ENCODE measurements at places on chromosomes 13 and 19.

DNA sequence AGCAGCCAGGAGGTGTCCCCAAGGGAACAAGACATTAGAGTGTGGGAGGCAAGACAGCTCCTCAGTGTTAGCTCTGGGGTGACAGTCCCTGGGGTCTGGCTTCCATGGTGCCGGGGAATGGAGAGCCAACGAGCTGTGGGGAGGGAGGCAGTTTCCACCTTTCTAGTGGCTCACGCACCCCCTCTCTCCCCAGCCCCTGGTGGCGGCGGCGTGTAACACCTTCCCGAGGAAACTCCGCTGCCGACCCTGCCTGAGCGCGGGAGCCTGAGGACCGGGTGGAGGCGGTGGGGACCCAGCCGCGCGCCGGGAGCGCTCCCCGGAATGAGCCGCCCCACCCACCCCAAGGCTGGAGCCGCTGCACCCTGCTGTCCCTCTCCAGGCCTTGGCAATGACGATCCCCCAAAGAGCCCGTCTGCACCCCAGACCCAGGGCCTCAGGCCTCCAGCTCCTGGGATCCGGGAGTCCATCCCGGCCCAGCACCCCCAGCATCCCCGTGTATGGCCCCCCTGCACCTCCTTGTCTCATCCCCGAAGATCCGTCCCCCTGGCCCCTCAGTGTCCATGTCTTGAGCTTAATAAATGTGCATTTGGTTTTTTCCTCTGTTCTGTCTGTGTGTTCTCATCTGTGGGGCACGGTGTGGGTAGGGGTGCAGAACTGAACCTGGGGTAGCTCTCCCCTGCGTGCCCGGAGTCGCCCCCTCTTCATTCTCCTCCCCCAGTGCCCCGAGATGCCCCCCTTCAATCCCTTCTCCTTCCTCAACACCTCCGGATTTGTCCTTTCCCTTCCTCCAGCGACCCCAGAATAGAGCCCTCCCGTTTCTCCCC is 622 bp upstream of the FXYD5 start:
- no peak for DNase-seq

GRCh38 chr13:103140001-103140671 is 73.9 kb upstream of the SLC10A2 start:
- DNase-seq = no peak

DNA sequence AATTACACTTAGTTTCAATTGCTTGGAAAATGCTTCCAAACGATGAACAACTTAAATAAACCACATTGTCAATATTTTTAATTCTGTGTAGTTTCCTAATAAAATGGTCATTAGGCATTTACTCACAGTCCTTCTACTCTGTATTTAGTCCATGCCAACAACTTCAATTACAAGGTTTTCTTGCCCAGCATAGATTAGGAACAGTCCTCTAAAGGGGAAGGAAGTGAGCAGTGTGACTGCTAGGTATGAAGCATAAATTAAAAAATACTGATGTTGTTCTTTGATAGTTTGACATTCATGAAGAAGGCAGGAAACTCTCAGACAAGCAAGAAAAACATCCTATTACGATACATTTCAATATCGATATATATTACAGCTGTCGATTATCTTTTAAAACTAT is 716.0 kb upstream of the PCDH9 start:
- no peak for DNase-seq

GRCh38 chr13:55705526-55705925 is 1435.2 kb upstream of the PRR20A start:
- no peak for DNase-seq

- DNase-seq = no peak
Measured at GRCh38 chr19:7450243-7451223, 38.3 kb downstream of the PEX11G start.

DNA sequence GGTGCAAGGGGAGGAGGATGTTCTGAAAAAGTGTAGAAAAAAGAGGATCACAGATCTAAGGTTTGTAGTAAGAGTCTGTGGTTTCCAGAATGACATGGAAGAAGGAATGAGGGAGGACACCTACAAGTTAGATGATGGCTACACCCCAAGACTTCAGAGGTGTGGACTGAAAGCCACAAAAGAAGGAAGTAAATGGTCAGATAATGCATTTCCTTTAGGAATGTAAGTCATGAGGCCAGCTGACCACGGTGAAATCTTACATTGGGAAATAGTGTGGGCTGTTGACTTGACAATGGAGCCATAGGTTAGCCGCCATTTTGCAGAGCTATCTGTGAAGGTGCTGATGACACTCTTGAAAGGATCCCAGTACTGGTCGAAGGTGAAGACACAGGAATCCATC is 25.3 kb upstream of the FBXO27 start:
- no peak for DNase-seq

GRCh38 chr13:113539822-113540221 is 44.7 kb upstream of the TFDP1 start:
- no peak for DNase-seq

- DNase-seq = peak; percentile 90
Measured at GRCh38 chr19:2887391-2887914, 13.3 kb upstream of the ZNF57 start.

- peak; percentile 15 for DNase-seq
Measured at GRCh38 chr19:4379383-4380253, 20.7 kb downstream of the SH3GL1 start.

- DNase-seq = no peak
Measured at GRCh38 chr13:40261336-40261735, 405.1 kb downstream of the FOXO1 start.

- DNase-seq = no peak
Measured at GRCh38 chr19:33159149-33159548, 27.2 kb downstream of the WDR88 start.

DNA sequence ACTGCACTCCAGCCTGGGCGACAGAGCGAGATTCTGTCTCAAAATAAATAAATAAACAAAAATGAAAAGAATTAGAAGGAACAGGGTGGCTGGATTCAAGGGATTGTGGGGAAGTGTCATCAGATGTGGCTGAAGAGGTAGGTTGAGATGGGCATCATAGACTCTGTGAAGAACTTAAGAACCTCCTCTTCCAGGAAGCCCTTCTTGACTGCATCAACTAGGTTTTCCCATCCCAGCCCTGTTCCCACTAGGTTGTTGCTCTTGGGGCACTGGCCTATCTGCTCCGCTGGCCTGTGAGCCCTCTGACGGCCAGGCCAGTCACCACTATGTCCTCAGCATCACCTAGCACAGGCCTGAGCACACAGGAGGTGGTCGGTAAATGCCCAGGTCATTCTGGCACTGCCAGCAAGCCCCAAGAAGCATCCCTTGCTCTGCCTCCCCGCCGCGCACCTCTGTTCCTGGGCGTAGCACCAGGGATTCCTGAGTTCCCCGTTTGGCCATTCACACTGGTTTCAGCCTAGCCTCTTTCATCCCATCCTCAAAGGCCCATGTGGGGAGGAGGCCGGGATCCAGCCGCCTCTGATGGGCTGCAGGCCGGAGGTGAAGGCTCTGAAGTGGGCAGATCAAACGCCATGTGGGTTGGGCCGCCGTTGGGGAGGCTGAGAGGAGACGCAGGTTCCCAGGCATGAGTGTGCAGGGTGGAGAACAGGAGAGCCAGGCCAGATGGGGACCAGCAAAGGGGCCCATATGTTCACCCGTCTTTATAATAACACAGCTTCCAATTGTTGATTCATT is 27.6 kb upstream of the SLC1A5 start:
- no peak for DNase-seq

DNA sequence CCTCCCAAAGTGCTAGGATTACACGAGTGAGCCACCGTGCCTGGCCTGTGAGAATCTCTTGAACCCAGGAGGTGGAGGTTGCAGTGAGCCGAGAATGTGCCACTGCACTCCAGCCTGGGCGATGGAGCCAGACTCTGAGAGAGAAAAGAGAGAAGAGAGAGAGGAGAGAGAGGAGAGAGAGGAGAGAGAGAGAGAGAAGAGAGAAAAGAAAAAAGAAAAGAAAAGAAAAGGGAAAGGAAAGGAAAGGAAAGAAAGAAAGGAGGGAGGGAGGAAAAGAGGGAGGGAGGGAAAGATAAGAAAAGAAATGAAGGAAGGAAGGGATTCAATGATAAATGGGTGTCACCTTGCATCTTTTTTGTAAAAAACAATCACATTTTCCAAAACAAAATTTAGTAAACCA is 23.0 kb upstream of the PSPC1 start:
- DNase-seq = no peak

DNA sequence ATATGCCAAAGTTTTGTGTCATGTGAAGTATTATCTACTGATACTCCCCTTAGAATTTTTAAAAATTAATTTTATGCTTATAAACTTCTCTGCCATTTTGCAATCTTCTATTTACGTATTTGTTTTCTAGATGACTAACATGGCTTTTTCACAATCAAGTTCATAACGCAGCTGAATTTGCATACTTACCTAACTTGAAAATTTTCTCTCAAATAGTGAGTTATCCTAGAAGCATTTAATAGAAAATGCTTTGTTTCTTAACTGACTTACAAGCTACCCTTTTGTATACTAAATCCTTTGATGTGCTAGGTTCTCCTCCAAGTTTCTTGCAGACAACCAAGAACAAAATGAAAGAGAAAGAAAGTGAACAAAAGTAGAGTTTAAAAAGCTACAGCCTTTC is 683.5 kb downstream of the LIG4 start:
- DNase-seq = no peak

GRCh38 chr13:33401238-33401637 is 115.7 kb upstream of the STARD13 start:
- peak; percentile 18 for DNase-seq

DNA sequence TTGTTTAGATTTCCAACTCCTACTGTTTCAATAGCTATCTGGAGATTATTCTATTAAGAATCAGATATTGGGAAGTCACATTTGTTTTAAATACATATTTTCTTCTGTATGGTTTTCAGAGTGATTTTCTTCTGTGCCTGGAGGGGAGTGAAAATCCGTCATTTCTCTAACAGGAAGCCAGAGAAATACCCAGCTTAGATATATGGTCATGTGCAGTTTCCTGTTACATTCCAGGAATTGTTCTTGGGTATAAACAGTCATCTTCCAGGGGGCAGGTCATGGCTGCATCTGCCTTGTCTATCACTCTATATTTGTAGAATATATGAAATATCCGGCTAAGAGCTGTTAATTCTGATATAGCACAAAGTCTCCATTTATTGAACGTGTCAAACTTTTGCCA is 77.5 kb upstream of the MIR17HG start:
- no peak for DNase-seq

DNA sequence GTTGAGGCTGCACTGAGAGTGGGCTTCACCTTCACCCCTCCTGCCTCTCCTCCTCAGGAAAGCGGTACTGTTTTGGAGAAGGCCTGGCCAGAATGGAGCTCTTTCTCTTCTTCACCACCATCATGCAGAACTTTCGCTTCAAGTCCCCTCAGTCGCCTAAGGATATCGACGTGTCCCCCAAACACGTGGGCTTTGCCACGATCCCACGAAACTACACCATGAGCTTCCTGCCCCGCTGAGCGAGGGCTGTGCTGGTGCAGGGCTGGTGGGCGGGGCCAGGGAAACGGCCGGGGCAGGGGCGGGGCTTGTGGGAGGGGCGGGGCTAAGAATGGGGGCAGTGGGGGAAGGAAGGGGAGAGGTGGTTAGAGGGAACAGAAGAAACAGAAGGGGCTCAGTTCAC is 7.5 kb downstream of the CYP2A13 start:
- DNase-seq = no peak

- no peak for DNase-seq
Measured at GRCh38 chr13:94632226-94632980, 30.7 kb downstream of the GPR180 start.

DNA sequence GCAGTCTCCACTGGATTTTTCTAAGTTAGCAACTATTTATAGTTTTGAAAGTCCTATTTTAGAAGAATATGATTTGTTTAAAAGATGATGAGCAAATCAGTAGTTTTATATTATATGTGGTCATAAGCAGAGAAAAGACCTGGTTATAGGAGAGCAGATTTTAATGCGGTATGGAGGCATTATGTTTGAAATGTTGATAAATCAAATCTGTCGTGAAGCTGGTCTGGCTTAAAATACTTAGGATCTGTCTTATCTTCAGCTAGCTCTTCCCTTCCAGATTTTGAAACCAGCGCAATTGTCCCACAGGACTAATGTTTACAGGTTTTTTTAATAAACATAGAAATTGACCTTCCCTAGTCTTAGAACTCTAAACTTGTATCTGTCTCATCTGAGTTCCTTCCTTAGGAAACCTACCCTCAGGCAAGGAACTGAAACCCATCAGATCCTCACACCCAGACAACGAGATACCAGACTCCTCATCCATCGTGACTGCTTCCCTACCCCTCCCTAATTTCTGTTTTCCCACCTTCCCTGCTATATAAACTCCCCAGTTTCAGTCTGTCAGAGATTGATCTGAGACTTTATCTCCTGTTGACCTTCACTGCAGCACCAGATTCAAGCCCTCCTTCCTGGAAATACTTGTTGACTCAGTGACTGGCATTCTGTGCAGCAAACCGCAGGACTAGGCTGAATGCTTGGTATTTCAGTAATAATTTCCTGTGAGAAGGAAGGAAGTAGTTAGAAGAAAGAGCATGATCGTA is 37.8 kb upstream of the CXCL17 start:
- peak; percentile 23 for DNase-seq

GRCh38 chr19:35141837-35142605 is 1.0 kb upstream of the FXYD7 start:
- no peak for DNase-seq

DNA sequence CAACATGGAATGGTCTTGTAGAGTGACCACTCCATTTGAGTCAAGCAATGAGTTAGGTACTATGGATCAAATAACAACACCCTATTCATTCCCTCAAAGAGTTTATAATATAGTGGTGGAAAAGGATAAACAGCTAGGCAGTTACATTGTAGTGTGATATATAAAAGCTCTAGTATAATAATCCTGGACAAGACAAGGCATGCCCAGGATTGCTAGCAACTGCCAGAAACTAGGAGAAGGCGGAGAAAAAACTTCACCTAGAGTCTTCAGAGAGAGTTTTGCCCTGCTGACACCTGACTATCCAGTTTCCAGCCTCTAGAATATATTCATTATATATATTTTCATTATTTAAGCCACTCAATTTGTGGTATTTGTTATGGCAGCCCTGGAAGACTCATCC is 530.6 kb downstream of the KLF12 start:
- no peak for DNase-seq

- peak; percentile 4 for DNase-seq
Measured at GRCh38 chr19:17579661-17580244, 24.3 kb downstream of the COLGALT1 start.

DNA sequence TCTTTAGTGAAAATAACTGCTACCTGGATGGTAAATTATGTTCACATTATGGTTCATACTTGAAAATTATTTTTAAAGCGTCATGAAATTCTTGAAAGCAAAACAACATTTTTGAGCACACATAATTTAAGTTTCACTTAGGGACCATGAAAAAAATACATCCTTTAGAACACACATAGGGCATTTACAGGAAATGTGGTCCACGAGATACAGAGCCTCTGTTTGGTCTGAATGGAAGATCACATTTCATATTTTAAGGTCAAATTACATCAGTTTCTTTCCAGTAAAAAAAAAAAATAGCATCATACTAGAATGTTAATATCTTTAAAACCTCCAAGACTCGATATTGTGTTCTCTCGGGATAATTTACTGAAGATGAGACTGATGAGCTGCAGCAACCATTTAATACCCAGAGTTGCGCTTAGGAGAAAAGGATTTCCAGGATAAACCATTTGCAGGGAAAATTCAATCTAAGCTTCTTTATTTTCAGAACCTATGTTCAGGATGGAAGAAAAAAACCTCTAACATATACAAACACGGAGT is 720.7 kb downstream of the DIAPH3 start:
- DNase-seq = no peak

- no peak for DNase-seq
Measured at GRCh38 chr13:59771272-59771671, 392.5 kb downstream of the DIAPH3 start.

- DNase-seq = peak; percentile 45
Measured at GRCh38 chr13:74597526-74597925, 463.3 kb upstream of the KLF12 start.

GRCh38 chr19:4060621-4061177 is 6.0 kb downstream of the ZBTB7A start:
- no peak for DNase-seq

GRCh38 chr19:17159466-17160393 is 55.4 kb upstream of the USE1 start:
- DNase-seq = no peak

All from SHP77 treated with DMSO at 0.1 percent for 48 hours (cell line).